Small intestine (tissue), 16 donors: ENCODE measurements at places on chromosomes 6 and 20.

DNA sequence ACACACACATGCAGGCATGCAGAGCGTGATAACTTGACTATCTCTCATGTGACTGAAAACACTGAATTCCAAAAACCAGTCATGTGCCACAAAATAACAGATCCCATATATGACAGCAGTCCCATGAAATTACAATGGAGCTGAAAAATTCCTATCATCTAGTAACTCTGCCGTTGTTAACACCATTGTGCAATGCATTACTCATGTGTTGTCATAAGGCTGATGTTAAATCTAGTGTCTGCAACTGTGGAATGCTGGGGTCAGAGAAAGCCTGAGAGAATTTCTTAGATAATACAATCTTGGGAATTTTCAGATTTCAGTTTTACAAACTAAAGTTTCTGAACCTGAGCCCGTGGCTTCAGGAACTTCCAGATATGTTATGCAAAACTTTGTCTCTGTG lies 70.2 kb downstream of the LYRM4 start:
- peak; percentile 64 for DNase-seq

DNA sequence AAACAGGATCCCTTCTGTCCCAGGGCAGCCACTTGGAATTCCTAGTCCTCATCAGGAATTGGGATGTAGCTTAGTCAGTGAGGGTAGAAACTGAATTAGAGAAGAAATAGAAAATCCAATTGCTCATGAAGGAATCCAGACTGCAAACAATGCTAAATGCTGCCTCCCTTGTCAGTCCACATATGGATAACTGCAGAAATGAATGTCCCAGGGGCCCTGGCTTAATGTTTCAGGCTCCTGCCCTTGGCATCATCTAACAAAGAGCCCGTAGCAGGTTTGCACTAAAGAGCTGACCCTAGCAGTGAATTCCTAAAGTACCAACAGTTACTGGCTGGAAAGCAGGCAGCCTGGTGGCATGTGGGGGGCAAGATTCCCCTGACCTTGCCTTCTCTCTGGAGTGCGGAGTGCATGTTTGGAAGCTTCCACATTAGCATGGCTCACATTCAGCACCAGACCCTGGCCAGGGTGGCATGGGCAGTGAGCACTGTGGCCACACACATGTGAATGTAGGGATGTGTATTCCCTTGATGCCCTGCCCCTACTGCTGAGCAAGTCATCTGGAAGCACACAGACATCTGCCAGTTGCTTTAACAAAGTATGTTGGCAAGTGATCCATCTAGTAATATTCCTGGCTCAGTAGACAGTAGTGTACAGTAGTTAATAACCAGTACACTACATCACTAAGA lies 394.5 kb downstream of the CDC5L start:
- DNase-seq = no peak

DNA sequence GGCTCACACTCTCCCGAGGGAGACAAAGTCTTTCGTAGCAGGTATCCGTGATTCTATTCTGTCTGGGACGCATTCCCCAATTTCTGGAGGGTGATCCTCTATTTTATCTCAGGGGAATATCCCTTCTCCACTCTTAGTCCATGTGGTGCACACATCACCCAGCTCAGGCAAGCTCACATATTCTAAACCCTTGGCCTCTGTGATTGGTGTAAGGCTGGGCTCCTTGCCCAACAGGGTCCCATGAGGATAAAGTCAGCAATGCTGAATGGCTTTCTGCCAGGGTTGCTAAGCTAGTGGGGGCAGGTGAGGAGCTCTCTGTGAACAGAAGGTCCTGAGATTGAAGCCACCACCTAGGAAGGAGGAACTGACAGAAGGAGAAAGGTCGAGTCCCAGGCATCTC lies 137.2 kb downstream of the CDH26 start:
- no peak for DNase-seq

- no peak for DNase-seq
Observed at GRCh38 chr6:30719356-30719755, 796 bp upstream of the TUBB start.

GRCh38 chr6:75118925-75119515 lies 86.8 kb downstream of the COL12A1 start:
- no peak for DNase-seq

GRCh38 chr20:13251106-13251903 lies 30.2 kb downstream of the ISM1 start:
- DNase-seq = no peak

DNA sequence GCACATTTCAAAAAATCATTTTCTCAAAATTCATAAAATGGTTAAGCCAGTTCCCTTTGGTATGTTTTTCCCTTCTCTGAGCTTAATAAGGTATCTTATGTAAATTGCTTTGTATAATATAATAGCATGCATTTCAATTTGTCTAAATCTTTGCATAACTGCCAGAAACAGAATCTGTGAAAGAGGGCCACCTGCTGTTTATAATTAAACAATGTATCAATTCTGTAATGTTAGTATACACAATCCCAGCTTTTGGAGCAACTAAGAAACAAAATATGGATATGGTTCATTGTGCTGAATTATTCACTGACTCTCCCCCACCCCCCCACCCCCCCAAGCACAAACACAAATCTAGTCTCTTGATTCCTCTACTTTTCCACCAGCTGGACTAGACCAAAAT lies 54.8 kb downstream of the GPX5 start:
- no peak for DNase-seq

GRCh38 chr20:33257237-33257636 lies 21.4 kb downstream of the BPIFA1 start:
- DNase-seq = no peak

- DNase-seq = no peak
Observed at GRCh38 chr6:149600508-149600907, 34.3 kb downstream of the GINM1 start.

DNA sequence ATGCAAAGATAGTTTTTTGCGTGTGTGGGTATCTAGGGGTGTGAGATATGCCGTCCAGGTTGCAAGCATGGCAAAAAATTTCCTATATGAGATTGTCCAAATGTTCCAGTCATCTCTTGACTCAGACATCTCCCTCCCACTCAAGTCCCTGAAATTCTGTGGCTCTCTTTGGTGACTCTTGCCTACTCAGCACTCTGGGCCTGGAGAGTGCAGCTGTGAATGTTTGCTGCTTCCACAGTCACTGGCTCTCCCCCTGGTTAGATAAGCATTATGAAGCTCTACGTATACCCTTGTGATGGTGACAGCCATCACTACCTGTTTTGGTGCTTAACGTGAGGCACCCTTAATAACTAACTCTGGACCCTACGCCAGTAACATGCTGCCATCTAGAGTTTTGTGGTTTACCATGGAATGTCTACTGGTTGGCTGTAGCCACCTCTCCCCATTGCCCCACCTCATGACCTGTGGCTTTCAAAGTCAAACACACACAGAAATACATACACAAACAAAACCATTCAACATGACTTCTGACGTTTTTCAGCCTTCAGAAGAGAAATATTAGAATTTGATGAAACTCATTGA lies 621.9 kb upstream of the CITED2 start:
- DNase-seq = no peak

DNA sequence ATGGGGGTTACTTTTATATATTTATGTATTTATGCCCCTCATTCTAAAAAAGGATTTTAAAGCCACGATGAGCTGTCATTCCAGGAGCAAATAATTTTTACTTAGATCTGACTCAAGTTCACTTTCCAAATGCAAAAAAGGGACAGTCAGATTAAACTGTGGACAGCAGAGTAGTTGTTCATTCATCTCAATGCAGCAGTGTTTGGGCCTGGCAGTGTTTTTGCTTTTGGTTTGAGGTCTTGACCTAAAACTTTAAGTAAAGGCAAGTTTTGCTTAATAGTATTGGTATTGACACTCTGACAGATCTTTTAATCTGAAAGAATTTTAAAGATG lies 13.9 kb downstream of the JARID2 start:
- DNase-seq = no peak

- DNase-seq = no peak
Observed at GRCh38 chr6:9554806-9555205, 860.1 kb downstream of the TFAP2A start.

DNA sequence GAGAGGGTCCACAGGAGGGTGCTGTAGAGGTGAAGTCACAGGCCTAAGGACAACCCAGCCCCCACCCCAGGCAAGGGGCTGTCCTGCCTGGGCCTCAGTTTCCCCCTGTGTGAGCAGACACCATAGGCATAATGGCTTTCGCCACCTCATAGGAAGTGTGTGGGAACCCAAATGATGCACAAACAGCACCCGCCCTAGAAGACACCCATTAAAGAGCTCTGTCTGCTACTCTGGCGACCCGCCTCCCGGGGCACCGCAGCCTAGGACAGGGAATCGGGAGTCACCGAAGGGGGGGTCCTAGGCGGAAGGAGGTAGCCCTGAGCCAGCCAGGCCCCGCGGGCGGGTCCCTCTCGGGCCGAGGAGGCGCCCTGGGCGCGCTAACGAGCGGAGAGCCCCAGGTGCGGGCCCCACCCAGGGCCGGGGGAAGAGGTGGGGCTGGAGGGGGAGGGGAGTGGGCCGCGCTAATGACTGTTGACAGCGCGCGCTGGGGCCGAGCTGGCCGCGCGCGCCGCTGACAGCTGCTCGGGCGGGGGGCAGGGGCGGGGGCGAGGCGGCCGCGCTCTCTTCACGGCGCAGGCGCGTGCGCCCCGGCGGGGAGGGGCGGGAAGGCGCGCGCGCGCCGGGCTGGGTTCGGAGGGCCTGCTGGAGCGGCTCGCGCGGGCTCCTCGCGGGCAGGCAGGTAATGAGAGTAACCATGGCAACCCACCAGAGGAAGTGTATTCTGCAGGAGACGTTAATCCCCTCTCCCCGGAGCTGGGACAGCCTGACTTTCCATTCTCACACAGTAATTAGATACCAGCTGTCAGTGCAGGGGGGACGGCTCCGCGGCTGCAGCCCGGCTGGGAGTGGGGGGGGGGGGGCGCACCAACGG lies 48.9 kb downstream of the NOL4L start:
- peak; percentile 70 for DNase-seq

DNA sequence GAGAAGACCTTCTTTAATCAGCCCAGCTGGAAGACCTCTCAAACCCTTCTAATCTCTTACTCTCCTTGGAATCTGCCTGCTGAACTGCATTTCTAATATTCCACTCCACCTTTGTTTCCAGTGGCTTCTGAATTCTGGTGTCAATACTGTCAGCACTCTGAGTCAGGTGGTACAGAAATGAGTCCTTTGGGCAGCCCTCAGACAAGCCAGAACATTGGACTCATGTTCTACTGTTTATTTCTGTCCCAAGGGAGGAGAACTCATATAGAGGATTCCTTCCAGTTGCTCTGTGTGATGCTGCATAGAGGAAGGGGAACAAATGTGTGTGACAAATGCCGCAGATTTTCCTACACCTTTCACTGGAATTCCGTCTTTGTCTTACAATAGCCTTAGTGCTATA lies 114.8 kb downstream of the PHF3 start:
- no peak for DNase-seq

DNA sequence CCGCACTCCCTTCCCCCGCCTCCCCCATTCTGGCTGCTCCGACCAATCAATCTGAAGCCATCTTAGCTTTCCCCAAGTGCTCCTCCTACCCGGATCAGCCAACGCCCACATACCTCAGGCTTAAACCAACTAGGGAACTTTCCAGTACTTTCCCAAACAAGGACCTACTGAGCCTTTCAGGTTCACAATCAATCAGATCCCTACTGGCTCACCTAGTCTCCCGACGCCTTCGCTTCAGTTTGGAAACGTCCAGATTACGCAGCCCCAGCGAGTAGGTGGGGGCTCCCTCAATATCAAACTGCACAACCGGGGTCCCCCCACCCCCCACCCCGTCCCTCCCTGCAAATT lies 432 bp downstream of the HSPA1L start:
- DNase-seq = peak; percentile 96

GRCh38 chr6:170086639-170087420 lies 204.0 kb downstream of the DLL1 start:
- no peak for DNase-seq

DNA sequence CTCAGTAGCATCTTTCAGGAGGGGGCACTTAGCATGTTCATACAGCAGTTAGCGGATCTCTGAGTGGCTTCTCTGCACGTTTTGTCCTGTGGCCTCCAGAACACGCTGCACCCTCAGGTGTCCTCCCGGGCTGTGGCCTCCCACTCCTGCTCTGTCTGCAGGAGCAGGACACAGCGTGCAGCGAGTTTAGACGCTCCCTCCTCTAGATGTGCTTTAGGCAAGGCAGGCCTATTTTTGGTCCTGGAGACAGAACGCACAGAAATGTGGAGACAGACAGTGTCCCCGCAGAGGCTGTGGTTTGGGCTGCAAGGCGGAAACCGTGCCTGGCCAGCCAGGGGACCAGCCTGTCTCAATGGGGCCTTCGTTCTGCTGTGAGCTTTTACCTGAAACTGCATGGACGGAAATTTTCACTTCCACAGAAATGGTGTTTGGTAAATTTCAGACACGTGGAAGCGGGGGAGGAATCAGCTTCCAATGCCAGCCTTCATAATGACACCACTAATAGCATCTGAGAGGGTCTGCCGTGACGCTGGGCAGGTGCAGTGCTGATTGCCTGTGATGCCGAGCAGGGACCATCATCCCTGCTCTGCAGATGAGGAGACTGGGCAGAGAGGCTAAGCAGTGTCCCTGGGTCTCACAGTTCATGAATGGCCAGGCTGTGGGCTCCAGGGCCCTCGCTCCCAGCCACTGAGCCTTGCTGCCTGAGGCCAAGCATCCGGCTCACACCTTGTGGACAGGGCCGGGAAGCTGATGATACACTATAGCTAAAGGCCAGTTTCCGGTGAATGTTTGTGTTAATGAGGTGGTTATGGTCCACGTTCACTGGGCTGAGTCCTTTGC lies 120.9 kb downstream of the SYCP2 start:
- DNase-seq = no peak

DNA sequence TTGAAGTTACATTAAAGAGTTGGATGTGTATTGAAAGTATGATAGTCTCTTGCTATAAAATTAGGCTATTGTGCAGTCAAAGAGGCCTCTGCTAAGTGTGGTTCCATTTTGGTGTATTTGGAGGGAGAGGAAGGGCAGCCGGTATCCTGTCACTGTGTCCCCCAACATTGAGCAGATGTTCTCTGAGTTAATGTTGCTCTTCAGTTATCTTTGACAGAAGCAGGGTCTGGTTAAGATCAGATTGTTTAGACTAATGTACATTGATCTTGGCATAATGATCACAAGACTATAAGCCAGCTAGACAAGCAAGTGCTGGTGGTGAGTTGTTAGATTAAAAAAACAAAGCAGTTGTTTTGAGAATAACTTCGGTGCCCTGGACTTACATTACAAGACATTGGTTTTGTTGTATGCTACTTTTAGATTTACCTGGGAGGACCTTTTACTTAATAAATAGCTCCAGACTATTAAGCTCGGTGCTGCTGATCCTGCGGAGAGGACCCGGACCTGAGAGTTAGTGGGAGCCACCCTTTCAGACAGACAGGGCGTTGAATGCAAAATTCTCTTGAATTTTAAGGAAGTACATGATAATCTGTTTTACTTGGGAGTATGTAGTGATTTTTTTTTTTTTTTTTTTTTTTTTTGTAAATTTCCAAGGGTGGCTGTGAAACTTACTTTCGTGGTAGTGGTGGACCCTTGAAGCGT lies 97.8 kb downstream of the JARID2 start:
- DNase-seq = no peak

DNA sequence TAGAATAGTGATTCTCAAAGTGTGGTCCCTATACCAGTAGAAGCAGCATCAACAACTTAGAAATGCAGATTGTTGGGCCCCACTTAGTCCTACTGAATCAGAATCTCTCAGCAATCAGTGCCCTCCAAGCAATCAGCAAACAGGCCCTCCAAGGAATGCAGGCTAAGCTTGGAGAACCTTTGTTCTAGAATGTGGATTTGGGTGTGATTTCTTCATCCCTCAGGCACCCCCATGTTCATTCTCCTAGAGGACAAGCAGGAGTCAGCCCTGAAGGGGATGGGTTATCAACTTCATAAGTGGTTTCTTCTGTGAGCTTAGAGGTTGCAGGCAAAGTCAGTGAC lies 40.5 kb upstream of the TAF8 start:
- no peak for DNase-seq
